ENCODE measurements at places on chromosomes 2 and 18.

- no peak for DNase-seq
These were observed 15.5 kb downstream of the ASPRV1 start for GRCh38 chr2:69945941-69946340.

GRCh38 chr2:235897992-235898391, 270.2 kb downstream of the GBX2 start:
- no peak for DNase-seq

DNA sequence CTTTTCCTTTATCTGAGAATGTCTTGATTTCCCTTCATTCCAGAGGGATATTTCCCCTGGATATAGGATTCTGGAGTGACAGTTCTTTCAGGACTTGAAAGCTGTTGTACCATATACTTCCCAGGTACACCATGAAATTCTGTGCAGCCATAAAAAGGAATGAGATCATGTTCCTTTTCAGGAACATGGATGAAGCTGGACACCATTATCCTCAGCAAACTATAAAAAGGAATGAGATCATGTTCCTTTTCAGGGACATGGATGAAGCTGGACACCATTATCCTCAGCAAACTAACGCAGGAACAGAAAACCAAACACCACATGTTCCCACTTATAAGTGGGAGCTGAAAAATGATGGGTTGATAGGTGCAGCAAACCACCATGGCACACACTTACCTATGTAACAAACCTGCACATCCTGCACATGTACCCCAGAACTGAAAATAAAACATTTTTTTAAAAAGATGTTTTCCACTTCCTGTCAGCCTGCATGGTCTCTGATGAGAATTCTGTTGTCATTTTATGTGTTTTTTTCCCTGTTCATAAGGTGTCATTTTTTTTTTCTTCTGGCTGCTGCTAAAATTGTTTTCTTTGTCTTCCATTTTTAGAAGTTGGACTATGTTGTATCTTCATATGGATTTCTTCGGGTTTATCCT, 133.3 kb downstream of the DNAH6 start:
- DNase-seq = no peak

- DNase-seq = no peak
These were observed 333.7 kb upstream of the FANCL start for GRCh38 chr2:58574873-58575272.

DNA sequence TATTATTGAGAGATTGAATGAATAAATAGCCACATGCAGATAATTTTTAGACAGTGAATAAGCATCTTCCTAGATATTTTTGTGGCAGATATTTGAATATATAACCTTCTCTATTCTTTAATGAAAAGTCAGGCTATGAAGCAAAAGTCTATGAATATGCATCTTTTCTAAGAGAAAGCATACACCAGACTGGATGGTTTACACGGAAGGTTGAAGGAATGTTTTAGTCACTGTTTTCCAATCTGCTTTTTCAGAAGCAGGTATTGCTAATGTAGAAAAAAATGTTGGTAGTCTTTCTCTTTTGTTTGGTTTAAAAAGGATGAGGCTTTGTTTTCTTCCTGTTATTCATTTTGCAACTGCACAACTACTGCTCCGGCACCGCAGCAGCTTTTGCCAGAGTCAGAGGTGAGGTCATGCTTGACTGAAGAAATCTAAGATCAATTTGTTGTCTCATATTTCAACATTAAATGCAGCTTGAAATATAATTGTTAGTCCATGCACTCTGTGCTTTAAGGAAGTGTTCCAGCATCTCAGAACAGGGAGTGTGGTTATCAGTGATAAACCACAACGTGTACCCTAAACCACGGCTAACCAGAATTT, 1540.8 kb upstream of the PIK3C3 start:
- DNase-seq = no peak

GRCh38 chr2:206647985-206648384, 5.7 kb downstream of the FAM237A start:
- DNase-seq = no peak
